ENCODE measurements at places on chromosomes 4 and X. TPM values are rescaled to one million over a fixed set of nuclear protein-coding genes. Genes with fewer than 3 reads are reported as not detected.

DNA sequence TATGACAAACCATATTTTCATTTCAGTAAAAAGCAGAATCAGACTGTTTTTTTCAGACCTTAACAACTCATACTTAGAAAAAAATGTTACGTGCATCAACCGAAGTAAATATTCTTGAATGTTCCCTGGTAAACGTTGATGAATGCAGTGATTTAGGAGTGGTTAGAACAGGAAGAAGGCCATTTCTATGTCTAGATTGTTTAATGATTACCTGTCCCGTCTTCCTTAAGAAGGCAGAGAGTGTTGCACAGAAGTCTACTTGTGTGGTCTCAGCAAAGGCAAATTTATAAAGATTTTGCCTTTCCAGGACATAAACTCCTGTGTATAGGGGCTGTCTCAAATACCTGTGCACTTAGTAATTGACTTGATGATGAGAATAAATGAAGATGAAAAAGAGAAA is 134.5 kb downstream of the MGST2 start:
- DNase-seq: no peak

- peak; percentile 67 for DNase-seq
These were observed 97.5 kb upstream of the ZNF518B start for GRCh38 chr4:10554694-10555093.

GRCh38 chr4:153204247-153204671 is at the start of gene TRIM2:
Gene TRIM2 (plus strand): TSS chr4:153204443. CDS start chr4:153204531, 88 bp downstream.
- DNase-seq: no peak

DNA sequence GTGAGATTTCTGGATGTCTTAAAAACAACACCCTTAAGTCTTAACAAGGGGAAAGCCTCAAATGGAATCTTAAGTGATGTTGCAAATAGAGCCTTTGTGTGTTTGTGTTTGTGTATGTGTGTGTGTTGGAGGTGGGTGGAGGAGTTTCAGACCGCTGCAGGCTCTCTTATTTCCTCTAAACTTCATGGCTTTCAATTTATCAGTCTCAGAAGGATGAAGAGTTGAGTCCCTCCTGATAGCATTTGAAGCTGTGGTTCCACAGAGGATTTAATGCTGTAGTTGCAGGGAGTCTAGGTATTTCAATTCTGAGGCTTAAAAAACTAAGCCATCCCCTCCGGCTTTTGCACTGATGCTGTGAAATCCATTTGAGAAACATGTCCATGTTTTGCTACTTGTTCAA is 4.3 kb upstream of the AGA start:
- no peak for DNase-seq

- no peak for DNase-seq
These were observed 130.3 kb upstream of the ARSJ start for GRCh38 chr4:114109776-114110175.

GRCh38 chrX:19566359-19567222 is 51.3 kb upstream of the MAP3K15 start:
- DNase-seq: peak; percentile 22

- no peak for DNase-seq
These were observed 140.8 kb upstream of the EDNRA start for GRCh38 chr4:147340111-147340510.

GRCh38 chrX:80721186-80721585 is 88.5 kb downstream of the BRWD3 start:
- DNase-seq: no peak

- DNase-seq: no peak
These were observed 24.8 kb downstream of the CDKN2AIP start for GRCh38 chr4:183469285-183469684.

GRCh38 chr4:38730830-38731646 is 51.8 kb downstream of the TLR10 start:
- peak; percentile 88 for DNase-seq

GRCh38 chrX:137052643-137053235 is 18.9 kb upstream of the GPR101 start:
- no peak for DNase-seq

DNA sequence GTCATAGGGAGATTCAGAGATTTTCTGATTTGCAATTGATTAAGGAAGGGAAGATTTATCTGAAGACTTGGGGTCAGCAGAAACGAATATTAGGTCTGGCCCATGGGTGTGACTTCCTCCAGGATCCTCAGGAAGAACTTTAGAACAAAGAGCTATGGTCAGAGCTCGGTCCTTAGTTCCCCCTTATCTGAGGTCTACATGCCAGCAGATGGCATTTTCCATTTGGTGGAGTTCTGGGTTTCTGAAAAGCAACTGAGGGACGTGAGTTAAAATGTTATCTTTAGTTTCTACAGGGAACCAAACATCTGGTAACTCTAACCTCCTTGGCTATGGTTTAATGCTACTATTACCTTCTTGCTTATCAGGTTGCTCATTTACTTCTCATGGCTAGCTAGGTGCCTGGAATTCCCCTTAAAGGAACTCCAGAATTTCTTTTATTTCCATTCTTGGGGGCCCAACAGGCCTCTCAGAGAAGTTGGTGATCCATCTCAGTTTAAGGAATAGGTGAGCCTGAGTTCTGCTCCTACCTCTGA is 40.7 kb downstream of the KLF3 start:
- DNase-seq: no peak

GRCh38 chr4:89268679-89269078 is 38.9 kb downstream of the GPRIN3 start:
- no peak for DNase-seq

GRCh38 chrX:68175562-68175961 is 257.7 kb downstream of the OPHN1 start:
- no peak for DNase-seq

DNA sequence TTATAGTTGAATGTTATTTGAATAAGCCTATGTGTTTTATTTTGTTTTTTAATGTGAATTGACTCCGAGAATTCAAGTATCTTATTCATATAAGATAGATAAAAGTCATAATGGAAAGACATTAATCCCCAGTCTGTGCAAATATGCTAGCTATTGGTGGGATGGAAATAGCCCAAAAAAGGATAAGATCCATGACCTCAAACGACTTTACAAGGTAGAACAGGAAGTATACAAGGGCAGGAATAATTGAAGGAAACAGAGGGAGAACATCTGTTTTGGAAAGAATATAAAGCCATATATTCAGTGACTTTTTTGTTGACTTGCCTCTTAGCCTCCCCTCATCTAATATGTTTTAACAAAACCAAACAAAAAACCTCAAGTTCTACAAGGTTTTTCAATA is 9.0 kb downstream of the ABCE1 start:
- no peak for DNase-seq

GRCh38 chr4:99395595-99396364 is 39.4 kb downstream of the ADH7 start:
- no peak for DNase-seq

GRCh38 chrX:118730500-118731247 is 3.3 kb downstream of the IL13RA1 start:
- DNase-seq: no peak

DNA sequence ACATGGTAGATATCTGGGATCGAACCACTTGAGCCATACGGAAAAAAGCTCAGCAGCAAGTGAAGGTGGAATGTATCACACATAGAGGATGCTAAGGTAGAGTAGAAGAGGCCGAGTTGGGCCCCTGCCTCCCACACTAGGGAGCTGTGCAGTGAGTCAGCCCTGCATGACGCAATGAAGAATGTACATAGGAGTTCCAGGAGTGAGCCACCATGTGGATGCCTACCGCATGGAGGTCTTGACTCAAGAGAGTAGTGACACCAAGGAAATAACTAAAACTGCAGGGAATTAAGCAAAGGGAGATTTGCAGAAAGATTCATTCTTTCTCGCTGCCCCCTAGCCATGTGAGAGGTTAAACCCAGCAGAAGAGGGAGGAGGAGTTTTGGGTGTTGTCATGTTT is 389.6 kb upstream of the IGFBP7 start:
- no peak for DNase-seq

DNA sequence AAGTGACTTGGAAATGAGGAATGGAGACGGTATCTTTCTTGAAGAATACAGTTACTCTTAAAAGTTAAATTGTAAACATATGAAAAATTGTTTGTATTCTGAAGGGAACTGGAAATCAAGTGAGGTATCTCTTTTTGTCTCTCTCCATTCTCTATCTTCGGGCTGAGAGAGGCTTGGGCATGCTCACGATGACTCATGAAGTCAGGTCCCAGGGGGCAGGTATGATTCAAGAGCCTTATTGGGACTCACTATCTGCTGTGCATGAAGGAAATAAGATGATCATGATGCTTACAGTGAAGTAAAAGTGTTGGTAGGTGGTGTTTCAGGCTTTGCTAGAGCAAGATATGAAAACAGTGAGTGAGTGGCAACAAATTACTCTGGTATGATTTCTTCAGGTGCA is 200.4 kb upstream of the PITX2 start:
- DNase-seq: no peak

DNA sequence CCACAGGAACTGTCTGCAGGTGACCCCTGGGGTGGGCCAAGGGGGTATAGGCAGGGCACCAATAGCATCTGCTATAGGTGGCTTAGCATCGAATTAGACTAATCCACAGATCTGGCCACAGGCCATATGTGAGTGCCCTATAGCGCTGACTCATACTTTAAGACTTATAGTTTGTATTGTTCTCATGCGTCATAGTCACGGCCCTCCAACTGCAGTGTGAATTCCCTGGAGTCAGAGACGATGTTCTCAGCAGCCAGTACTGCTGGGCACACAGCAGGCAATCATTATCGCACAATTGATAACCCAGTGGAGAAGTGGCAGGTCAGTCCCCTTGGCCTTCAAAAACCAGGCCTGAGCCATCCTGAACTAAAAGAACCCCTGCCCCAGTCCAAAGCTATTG is 58.1 kb downstream of the ADGRG2 start:
- DNase-seq: no peak

DNA sequence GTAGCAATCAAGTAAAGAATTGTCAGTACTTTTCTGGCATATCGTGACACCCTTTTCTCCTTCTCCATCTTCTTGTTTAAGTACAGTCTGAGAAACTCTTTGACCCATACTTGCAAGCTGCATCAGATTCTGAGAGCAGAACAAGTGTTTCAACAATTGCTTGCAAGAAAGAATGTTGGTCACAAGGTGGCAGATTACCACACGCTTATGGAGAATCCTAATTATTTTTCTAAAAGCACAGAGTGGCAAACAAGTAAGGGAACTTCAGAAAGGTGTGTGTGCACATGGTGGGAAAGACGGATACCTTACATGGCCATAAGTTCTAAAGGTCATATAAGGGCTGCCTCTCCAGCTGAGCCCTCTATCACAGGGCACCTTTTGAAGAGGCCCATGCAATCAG is 136.4 kb upstream of the FGF13 start:
- DNase-seq: no peak

DNA sequence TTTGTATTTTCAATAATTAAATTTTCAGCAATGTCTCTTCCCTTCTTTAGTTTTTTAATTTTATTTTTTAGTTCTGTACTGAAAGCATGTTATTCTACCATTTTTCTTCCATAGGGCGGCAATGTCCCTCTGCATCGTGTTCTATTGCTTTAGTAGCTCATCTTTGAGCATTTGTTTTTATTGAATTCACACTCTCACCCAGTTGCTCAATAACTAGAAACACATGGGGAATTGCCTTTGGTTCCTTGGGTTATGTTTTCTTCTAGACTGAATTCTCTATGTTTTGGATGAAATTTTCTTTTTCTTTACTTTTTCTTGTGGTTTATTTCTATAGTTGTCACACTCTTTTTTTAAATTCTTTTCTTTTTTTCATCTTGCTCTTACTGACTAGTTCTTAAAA is 233.8 kb upstream of the LDB2 start:
- DNase-seq: no peak

- DNase-seq: no peak
These were observed 93.2 kb downstream of the IL1RAPL2 start for GRCh38 chrX:104659005-104659744.

Gene CLCN4
- 10.0 TPM for total RNA-seq

Gene SSX4
- not detected for total RNA-seq

Gene RBMXL3
- total RNA-seq: not detected

Gene RPS6KA3
- total RNA-seq: 64.0 TPM

Gene HSD17B13
- 0.39 TPM for total RNA-seq

Gene FOXR2
- not detected for total RNA-seq

Gene TMSB15B
- total RNA-seq: 9.0 TPM

Gene NEUROG2
- not detected for total RNA-seq

Gene IBSP
- not detected for total RNA-seq

Gene CFP
- total RNA-seq: 0.59 TPM

Gene GC
- not detected for total RNA-seq

Gene DRD5
- not detected for total RNA-seq

Gene GSX2
- 0.58 TPM for total RNA-seq

Gene RPS6KA6
- total RNA-seq: 0.61 TPM
